HepG2 (cell line): ENCODE measurements at places on chromosomes 4 and X.

DNA sequence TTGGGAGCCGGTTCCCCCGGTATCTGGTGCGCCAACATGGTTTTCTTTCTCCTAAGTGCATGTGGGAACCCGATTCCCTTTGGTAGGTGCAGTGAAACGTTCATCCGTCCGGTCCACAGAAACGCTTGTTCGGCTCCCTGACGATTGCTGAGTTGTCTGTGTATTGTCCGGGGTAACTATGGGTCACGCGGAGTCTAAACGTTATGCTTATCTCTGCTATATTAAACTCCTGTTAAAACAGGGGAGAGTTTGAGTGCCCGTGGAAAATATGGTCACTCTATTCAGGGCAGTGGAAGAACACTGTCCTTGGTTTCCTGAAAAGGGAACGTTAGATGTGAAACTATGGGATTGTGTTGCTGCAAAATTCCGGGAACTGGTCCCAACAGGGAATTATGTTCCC is 32.4 kb upstream of the MGST2 start:
- no peak for DNase-seq

DNA sequence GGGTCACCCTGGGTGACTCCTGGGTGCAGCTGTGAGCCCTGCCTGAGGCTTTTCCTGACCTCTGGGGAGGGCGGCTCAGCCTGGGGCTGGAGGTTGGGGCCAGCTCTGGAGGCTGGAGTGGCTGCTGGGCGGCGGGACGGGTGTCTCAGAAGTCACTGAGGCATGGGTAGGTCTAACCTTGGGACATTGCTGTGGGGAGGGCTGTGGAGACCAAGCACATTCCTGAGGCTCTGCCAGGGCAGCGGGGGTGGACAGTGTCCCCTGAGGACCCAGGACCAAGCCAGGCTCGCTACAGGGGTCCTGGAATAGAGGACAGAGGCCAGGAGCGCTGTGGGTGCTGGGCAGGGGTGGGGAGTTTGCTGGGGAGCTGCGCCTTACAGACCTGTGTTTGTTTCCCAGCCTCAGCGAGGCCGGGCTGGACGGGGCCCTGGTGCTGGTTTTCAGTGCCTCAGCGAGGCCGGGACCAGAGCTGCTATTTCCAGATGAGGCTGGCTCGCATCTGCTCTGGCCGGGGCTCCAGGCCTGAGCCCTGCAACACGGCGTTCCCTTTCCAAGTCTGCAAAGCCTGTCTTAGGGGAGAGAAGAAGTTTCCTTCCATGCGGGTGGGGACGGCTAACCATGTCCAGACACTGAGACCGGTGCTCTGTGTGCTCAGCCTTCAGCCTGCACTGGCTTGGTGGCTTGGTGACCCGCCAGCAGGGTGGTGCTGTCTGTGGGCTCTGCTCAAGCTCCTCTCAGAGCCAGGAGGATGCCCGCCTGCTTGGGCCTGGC is 3.0 kb upstream of the SLC25A6 start:
- DNase-seq, result no peak

DNA sequence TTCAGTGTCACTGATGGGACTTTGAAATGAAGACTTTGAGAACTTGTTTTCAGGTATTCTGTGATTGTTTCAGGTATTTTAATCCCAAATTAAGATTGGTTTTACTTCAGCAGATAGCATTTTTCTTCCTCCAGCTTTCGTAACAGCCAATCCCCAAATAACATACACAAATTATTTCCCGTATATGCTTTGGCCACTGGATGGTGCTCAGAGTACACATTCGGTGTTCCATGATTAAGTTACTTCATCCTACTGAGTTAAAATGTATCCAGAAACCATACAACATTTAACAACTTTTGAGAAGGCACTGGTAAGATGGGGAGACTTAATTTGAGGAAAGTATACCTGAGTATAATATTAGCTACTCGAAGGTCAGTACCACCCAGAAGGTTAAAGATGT is 233.4 kb upstream of the FAM47A start:
- no peak for DNase-seq

DNA sequence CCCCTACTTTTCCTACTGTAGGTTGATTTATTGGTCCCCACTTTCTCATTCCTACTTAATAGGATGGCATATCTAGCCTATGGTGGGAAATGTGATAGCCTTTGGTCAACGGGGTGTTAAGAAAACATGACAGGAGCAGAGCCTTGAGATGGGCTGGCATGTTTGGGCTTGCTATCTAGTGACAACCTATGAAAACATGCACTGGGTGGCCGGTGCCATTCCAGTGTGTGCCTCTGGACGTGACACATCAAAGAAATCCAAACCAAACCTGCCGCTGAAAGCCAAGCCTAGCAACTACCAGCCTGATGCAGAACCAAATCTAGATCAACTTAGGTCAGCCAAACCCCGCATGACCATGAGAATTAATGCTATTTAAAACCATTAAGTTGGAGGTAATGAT is 317.6 kb downstream of the DMD start:
- no peak for DNase-seq

GRCh38 chr4:187166886-187167512 is 443.3 kb upstream of the FAT1 start:
- no peak for DNase-seq

- no peak for DNase-seq
Observed at GRCh38 chrX:50705042-50705441, 109.0 kb downstream of the SHROOM4 start.
